ENCODE measurements at places on chromosomes 4 and X.

- no peak for DNase-seq
These were observed 6.4 kb downstream of the DYNLT3 start for GRCh38 chrX:37840931-37841330.

- DNase-seq, result no peak
These were observed 14.4 kb upstream of the CXCL8 start for GRCh38 chr4:73725985-73726384.

DNA sequence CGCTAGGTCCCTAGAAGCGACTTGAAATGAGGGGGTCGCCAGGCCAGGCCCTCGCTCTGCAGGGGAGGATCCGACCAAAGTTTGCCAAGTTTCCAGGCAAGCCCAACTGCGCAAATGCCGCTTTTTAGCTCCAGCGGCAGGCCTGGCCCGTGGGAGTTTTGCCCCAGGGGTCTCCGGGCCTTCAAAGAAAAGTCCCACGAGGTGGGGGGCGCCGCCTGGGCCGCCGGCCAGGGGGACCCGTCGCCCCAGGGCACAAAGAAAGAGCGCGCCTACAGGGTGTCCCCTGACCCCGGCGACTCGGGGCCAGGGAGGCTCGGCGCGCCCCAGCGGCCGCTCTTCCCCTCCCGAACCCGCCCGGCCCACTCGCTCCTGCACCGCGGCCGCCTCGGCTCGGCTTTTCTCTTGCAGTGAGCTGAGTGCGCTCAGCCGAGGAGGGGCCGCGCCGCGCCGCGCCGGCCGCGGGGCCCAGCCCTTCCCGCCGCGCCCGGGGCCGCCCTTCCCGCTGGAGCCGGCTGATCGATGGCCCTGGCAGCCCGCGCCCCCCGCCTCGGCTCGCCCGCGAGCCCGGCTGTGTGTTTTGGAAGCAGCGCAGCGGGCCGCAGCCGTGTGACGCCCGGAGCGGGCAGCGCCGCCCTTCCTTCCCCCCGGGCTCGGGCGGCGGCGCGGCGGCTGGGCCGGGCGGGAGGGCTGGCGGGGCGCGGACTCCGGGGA is 754 bp upstream of the KLF3 start:
- DNase-seq, result peak; percentile 66

- DNase-seq, result peak; percentile 0
These were observed 1465.7 kb upstream of the DIAPH2 start for GRCh38 chrX:95218976-95219375.

DNA sequence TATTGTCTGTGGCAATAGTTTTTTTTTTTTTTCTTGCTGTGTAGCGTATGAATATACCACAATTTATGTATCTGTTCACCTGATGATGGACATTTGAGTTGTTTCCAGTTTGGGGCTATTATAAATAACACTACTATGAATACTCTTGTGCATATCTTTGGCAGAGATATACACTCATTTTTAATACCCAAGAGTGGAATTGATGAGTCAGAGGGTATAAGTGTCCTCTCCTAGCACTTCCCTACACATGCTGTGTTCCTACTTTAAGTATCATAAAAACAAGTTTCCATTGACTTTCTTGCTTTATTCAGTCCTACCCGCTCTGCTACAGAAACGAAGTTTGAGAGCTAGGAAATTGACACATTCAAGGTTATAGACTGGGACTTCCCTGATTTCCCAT is 39.8 kb downstream of the XIAP start:
- DNase-seq, result no peak

DNA sequence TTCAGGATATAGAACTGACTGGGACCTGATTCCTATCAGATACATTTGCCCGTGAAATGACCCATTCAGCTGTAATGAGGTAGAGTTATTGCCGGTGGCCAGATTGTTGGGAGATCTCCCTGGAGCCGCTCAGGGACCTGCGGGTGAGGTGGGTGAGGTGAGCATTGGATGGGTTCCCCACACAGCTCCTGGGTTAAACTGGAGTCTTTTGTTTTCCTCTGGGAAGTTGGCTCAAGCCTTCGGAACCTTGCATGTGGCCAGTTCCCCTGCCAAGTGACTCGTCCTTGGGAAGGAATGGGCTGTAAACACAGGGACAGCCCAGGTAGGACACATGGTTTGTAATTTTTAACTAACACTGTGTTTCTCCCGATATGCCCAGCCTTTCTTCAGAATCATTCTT is 31.6 kb upstream of the KIT start:
- DNase-seq, result no peak

DNA sequence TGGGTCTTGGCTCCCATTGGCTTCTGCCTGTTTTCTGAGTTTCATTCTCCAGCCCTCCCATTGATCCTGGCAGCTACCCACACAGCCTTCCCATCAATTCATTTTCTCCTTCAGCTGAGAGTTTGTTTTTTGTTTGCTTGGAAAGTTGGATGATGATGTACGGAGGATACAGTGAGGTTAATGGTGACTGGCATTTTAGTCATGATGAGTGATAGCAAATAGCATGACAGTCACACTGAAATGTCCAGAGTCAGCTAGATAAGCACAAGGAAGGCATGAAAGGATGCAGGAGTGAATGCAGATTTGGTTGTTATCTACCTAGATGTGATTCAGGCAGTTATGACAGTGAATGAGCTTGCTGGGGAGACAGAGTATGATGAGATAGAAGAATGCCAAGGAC is 30.6 kb upstream of the LCORL start:
- DNase-seq, result no peak

- DNase-seq, result no peak
These were observed 20.0 kb upstream of the EFNB1 start for GRCh38 chrX:68808686-68809357.

DNA sequence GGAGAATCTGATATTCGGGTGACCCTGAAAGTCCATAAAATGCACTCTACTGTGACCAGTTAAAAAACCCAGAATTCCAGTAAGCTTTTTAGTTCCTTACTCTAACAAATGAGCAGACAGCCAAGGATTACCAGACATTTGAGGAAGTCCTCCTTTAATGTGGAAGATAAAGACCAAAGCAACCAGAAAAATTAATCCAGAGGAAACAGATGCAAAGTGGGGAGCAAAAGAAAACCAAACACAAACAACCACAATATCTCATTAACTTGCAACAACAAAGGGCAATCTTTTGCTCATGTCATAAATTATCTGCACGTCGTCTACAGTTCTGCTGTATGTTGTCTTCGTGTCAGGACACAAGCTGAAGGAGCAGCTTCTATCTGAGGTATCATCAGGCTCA is 164.4 kb downstream of the PJA1 start:
- no peak for DNase-seq
